ENCODE measurements at places on chromosomes 1 and 21.

GRCh38 chr1:210662291-210663050, 333.8 kb downstream of the HHAT start:
- peak; percentile 44 for DNase-seq

- DNase-seq: peak; percentile 75
Measured at GRCh38 chr1:40919475-40920011, 57.4 kb upstream of the CITED4 start.

- no peak for DNase-seq
Measured at GRCh38 chr1:243291292-243291691, 35.5 kb downstream of the SDCCAG8 start.

DNA sequence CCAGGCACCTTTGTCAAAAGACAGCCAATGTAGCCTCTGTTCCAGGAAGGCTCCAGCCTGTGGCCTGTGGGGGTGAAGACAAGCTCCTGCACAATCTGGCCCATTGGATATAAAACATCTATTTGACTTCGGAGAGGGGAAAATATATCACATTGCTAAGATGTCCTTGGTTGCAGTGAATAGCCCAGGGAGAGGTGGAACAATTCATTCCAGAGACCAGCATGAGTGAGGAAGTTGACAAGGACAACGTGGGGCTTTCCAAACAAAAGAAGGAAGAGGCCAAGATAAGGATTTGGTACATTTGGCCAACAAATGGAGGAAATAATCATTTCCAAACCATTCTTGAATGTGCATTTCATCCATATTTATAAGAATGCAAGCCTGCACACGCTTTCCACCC, 187.0 kb downstream of the ETS2 start:
- no peak for DNase-seq

GRCh38 chr1:34825455-34826091, 32.8 kb downstream of the GJA4 start:
- no peak for DNase-seq

GRCh38 chr1:170567214-170567613, 35.2 kb downstream of the GORAB start:
- no peak for DNase-seq

DNA sequence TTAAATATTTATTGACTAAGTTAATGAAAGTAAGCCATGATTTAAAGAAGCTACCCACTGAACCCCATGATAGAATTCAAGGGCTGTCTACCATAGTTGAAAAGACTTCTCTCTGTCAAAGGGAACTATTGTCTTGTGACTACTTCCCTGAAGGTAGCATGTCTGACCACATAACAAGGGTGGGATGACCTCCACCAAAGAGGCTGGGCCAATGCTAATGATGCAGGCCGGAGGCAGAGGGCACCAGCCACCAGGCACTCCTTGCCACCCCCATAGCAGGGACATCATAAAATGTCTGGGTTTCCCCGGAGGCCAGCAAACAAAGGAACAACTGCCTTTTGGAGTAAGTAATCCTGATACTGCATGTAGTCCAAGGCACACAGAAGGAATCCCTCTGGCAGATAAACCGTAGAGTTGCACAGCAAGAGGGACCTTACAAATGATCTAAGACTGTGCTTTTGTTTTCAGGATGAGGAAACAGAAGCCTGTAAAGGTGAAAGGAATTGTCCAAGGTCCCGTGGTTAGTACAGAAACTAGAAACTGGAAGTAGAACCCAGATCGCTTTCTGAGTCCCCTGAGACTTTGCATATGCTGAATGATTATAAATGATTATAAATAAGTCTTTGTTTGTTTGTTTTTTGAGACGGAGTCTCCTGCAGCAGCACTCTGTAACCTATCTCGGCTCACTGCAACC, 33.5 kb upstream of the ITPKB start:
- DNase-seq: no peak

DNA sequence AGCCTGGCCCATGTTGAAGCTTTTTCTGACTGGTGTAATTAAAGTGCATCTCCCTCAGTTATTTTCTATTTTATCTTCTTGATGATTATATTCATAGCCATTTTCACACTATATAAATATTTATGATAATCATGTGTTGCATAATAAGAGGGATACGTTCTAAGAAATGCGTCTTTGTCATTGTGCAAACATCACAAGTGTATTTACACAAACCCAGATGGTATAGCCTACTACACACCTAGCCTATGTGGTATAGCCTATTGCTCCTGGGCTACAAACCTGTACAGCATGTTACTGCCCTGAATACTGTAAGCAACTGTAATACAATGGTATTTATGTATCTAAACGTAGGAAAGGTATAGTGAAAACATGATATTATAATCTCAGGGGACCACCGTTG, 88.1 kb downstream of the BACH1 start:
- no peak for DNase-seq

GRCh38 chr1:221776495-221777301, 34.8 kb upstream of the DUSP10 start:
- DNase-seq: no peak

- no peak for DNase-seq
Measured at GRCh38 chr1:117630423-117630998, 24.7 kb downstream of the TENT5C start.
